ENCODE measurements at places on chromosomes 11 and 22. TPM values are rescaled to one million over a fixed set of nuclear protein-coding genes. Genes with fewer than 3 reads are reported as not detected.

DNA sequence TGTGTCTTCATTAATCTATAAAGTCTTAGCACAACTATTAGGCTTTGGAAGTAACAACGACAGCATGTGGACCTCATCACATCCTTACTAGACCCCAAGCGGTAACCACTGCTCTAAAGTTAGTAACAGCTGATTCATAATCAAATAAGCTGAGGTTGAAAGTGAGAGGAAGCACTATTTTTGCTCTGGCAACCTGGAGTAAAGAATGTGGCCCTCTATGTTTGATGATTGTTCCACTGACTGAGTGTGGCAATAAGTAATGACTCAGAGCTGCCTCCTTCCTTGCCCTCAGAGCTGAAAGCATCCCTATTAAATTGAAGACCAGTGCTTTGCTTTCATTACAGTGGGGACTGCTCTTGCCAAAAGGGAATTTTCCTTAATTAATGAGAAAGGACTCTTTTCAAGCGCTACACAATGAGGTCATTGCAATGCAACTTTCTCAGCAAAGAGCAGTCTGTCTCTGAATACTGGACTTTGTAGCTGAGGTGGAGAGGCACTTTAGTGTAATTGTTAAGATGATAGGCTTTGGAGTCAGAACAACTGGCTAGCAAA lies 906.1 kb upstream of the RAG2 start:
- peak; percentile 5 for DNase-seq
- no peaks in the 10 kb centered on the region for H3K27me3 ChIP-seq
- no peak overlapping the region for H3K4me3 ChIP-seq
- no peaks in the 10 kb centered on the region for H3K36me3 ChIP-seq
- H3K4me1 ChIP-seq, result no peaks in the 10 kb centered on the region
- 0 out of 2 replicates have a peak overlapping the region, but pooled peaks have one; percentile 7 for H3K27ac ChIP-seq

CDCA5 gene
- total RNA-seq, result 92.9 TPM

SLCO2B1 gene
- 0.77 TPM for total RNA-seq

ISX gene
- not detected for total RNA-seq
